ENCODE measurements at places on chromosomes 16 and 17.
A peak's percentile ranks its signal among the peaks of the same experiment; 100 is the strongest.

DNA sequence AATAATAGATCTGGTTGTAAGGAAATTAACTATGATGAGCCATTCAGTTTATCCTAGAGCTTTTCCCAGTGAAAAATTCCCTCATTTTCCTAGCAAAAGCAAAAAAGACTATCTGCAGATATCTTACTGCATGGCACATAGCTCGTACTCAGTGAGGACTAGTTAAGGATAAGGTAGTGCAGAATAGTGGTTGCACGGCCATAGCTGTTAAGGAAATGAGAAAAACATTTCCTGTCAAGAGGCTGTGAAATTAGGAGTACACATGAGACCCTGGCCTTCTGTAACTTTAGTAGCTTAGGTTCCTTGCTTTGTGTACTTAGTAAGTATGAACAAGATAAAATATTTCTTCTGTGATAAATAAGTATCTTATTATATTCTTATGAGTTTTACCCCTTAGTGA is 10.3 kb downstream of the KAT7 start:
- no peak for DNase-seq

DNA sequence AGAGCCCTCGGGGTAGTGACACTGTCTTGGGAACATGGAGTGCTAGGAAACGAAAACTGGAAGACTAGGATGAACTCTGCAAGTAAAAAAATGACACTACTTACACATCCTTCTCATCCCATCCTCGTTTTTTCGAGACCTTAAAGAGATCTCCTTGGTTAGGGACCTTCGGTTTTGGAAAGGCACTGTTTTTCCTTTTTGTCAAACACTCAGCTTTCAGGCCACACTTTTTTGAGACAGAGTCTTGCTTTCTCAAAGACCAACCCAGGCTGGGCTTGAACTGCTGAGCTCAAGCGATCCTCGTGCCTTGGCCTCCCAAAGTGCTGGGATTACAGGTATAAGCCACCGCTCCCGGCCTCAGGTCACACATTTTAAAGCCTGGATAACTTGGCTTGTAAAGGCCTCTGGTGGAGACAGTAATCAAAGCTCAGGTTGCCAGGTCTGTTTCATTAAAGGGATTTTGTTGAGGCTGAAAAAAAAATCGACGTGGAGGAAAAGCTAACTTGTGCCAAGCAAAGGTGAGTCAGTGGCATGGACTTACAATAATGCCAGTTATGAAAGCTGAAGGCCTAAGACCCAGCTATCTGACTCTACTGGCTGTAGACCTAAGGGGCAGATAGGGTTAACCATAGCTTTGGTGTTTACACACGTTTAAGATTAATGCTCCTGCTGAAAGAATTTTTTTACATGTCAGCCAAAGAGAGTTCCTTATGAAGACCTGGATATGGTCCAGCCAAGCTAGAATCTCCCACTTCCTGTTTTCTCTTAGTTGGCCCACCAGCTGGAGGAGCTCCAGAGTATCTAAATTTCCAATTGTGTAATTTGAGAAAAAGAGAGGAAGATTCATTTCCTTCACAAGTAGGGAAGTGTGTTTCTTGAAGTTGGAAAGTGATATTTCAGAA is 823 bp downstream of the NBR1 start:
- peak; percentile 80 for DNase-seq

DNA sequence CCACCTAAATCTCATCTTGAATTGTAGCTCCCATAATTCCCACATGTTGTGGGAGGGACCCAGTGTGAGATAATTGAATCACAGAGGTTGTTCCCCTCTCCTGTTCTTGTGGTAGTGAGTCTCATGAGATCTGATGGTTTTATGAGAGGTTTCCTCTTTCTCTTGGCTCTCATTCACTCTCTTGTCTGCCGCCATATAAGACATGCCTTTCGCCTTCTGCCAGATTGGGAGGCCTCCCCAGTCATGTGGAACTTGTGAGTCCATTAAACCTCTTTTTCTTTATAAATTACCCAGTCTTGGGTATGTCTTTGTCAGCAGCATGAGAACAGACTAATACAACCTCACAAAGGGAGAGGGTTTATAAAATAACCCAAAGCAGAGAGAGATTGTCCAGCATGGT is 367.4 kb downstream of the SNX29 start:
- no peak for DNase-seq

DNA sequence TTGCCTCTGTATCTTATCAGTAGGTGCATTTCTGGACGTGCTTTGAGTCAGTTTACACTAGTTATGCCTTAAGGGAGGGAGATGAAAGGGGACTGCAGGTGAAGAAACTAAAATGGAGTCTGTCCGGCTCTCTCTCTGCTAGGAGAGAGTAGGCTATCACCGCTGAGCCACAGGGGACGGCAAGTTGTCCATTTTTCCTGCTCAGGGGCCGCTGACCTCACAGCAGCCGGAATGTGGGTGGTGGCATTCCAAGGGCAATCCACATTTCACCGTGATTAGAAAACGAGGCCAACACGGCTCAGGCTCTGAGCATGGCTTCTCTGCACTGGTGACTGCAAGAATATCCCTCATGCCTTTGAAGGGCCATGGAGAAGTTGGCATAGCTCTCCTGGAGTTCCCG is 19.0 kb upstream of the KLHDC4 start:
- no peak for DNase-seq

GRCh38 chr16:83059237-83059636 is 432.5 kb downstream of the CDH13 start:
- DNase-seq: no peak

DNA sequence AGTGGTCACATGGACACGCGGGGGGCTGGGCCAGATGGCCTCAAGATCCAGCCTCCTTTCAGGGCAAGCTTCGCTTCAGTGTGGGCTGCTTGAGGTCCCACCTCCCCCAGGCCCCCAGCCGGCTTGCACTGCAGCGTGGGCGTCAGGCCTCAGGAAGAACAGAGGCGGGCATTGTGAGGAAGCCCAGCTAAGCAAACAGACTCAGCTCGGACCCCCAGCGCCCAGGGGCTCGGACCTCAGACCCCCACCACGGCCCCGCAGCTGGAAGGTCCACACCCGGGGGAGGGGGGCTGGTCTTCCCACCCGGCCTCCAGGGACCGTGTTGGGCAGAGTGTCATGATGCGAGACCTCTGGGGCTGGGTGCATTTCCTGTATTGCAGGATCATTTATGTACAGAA is 24.7 kb upstream of the ZNF469 start:
- DNase-seq: peak; percentile 59

Measured in sigmoid colon (tissue), 7 donors.